Suppressor macrophage treated with lipopolysaccharide for 4 hours (primary cell): ENCODE measurements at places on chromosomes 12 and 14.
A peak's percentile ranks its signal among the peaks of the same experiment; 100 is the strongest.

DNA sequence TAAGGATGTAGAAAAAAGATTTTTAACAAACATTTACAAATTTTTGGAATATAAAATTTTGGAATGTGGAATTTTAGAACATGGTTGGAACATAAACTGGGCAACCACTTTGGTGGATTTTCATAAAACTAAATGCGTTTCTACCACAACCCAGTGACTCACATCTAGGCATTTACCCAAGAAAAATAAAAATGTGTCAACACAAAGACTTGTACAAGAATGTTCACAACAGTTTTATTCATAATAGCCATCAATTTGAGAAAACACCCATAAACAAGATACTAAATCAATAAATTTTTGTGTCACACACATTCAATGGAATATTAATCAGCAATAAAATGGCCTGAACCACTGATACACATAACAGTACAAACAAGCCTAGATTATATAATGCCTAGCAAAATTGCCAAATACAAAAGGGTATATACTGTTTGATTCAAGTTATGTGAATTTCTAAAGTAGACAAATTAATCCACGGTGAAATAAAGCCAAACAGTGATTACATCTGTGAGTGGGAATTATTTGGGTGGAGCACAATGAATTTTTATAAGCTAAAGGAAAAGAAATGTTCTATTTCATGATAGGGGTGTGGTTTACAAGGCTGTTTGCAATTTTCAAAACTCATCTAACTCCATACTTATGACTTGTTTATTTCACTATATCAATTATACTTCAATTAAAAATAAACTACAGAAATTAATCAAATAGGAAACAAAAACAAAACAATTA lies 415.2 kb upstream of the OR4E1 start:
- no peak for DNase-seq

DNA sequence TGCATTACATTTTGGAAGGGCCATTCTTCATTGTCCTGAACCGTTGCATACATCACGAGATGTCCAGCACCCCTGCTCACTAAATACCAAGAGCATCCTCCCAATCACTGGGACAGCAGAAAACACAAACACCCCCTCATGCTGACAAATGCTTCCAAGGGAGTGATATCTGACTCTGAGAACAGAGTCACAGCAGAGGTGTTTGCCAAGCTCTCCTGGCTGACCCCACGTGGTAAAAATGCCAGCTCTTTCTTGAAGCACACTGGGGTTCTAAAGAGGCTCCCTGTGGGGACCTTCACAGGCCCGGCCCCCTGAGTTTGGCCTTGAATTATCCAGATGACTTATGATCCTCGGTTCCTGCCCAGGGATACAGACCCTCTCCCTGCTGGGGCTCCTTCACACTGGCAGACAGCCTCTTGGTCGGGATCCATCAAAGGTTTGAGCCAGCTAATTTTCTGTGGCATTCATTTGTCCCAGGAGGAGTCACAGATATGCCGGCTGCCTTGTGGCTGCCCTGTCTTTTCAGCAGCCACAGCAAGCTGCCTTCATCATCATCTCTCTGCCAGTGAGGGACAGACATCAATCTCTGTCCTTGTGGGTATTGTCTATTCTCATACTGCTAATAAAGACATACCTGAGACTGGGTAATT lies 43.1 kb upstream of the PSMC1 start:
- no peak for DNase-seq

- DNase-seq: no peak
Observed at GRCh38 chr14:76293221-76293620, 82.7 kb upstream of the ESRRB start.

DNA sequence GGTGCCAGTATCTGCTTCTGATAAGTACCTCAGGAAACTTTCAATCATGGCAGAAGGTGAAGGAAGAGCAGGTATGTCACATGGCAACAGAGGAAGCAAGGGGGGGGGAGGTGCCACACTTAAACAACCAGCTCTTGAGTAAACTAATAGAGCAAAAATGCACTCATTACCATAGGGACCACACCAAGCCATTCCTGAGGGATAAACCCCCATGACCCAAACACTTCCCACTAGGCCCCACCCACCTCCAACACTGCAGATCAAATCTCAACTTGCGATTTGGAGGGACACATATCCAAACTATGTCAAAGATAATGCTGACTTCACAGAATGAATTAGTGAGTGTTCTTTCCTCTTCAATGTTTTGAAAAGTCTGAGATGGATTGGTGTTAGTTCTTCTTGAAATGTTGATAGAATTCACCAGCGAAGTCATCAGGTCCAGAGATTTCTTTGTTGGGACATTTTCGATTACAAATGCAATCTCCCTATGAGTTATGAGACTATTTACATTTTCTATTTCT lies 16.6 kb downstream of the TFCP2 start:
- no peak for DNase-seq

- peak; percentile 72 for DNase-seq
Observed at GRCh38 chr12:15522574-15523187, 200.4 kb downstream of the PTPRO start.

GRCh38 chr12:19689801-19690472 lies 250.6 kb downstream of the AEBP2 start:
- no peak for DNase-seq

GRCh38 chr14:83300476-83301064 lies 1766.9 kb upstream of the SEL1L start:
- DNase-seq: peak; percentile 29

DNA sequence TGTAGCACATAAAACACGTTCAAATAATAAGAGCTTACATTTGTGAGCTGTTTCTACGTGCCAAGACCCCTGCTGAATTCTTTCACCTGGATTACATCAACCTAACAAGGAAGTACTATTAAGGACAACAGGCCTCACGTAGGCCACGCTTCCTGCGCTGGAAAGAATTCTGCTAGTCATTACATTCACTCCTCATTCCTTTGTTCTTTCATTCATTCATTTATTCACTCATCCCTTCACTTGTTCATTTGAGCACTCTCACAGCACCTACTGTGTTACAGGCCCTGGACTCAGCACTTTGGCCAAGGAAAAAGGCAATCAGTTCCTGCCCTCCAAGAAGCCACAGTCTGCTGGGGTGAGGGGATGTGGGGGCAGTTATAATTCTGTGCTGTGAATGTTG lies 28.2 kb downstream of the TESC start:
- no peak for DNase-seq

DNA sequence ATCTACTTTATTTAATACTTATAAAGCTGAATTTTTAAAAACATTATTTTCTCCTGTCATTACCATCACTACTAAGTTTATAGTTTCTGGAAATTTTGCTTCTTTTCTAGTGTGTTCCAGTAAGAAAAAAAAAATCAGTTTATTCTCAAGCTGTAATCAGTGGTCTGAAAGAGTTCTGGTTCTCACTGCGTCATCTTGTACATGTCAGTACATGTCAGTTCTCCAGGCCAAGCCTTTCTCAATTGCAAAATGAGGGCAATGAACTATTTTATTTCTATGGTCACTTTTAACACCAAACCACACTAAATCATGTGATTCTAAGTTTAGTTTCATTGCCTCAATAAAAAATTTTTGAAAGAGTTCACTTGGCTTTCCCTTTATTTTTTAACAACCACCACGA lies 468.9 kb upstream of the LRFN5 start:
- DNase-seq: no peak

GRCh38 chr12:57142121-57142520 lies 5.3 kb downstream of the LRP1-AS start:
- no peak for DNase-seq

- DNase-seq: no peak
Observed at GRCh38 chr12:104704224-104704779, 247.6 kb downstream of the CHST11 start.

DNA sequence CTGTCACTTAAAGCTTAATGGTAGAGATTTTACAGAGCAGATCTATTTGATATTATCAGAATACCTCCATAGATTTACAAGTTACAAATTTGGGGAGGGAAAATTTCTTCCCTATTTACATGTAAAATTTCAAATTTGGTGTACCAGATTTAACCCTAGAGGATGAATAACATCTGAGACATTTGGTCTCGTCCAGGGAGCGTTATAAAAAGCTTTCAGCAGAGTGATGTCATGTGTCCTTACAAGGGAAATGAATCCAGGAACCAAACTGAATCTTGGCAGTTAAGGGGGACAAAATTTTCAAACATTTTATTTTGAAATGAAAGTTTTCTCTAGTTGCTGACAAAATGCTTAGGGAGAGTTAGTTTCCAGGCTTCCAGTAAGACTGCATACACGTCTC lies 4.5 kb upstream of the CDK17 start:
- peak; percentile 40 for DNase-seq

DNA sequence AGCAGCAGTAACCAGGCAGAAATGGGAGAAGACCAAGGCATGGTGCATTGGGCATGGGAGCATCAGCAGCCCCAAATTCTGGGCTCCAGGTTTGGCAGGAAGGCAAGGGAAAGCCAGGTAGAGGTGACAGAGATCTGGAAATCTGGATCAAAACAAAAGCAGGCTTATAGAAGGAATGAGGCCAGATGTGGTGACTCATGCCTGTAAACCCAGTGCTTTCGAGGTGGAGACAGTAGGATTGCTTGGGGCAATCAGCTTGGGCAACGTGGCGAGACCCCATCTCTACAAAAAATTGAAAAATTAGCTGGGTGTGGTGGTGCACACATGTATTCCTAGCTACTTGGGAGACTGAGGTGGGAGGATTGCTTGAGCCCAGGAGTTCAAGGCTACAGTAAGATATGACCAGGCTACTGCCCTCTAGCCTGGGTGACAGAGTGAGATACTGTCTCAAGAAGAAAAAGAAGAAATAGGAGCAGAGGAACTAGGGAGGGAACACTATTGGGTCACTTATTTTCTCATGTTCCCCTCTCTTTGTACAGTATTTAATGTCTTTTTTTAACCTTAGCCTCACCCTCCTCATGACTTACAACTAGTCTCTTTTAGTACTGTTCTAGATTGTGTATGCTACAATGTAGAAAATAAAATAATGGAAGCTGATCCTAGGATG lies 25.1 kb downstream of the SLC4A8 start:
- DNase-seq: no peak

- DNase-seq: no peak
Observed at GRCh38 chr12:82886671-82887340, 200.1 kb downstream of the TMTC2 start.

DNA sequence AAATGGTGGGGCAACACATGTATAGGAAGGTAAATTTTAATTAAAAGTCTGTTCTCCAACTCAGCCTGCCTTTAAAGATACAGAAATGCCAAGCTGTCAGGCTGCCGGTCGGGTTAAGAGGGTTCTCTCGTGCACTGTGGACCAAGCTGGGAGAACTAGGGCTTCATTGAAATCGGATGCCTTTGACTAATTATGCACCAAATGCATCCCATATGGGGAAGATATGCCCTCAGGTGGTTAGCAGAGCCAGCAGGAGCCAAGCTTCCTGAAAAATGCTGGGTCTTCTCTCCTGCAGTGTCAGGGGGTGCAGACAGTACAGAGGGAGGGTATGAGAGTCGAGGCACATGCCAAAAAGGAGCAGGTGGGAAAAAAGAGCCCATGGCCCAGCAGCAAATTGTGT lies 236.1 kb downstream of the CACNA1C start:
- no peak for DNase-seq

- no peak for DNase-seq
Observed at GRCh38 chr14:103935102-103935501, 6.8 kb downstream of the TDRD9 start.

DNA sequence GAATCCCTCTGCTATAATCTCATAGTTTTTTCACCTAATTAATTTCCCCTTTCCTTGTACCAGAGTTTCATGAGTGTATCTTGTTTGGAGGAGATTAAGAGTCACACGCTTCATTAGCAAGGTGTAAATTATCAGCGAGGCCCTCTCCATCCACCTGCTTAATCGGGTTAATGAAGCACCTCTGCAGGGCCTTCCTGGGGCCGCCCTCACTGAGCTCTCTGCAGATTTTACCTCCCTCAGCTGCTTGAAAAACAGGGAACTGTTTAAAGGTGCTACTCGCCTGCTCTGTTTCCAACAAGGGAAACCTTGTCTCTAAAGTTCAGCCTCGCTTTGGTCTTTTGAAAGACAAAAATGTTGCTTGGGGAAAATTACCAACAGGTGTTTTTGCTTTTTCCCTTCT lies 35.8 kb downstream of the OTX2 start:
- DNase-seq: no peak

- no peak for DNase-seq
Observed at GRCh38 chr12:99390707-99391106, 256.8 kb upstream of the GARIN6 start.

- DNase-seq: peak; percentile 60
Observed at GRCh38 chr14:101705733-101706508, 55.6 kb upstream of the PPP2R5C start.

DNA sequence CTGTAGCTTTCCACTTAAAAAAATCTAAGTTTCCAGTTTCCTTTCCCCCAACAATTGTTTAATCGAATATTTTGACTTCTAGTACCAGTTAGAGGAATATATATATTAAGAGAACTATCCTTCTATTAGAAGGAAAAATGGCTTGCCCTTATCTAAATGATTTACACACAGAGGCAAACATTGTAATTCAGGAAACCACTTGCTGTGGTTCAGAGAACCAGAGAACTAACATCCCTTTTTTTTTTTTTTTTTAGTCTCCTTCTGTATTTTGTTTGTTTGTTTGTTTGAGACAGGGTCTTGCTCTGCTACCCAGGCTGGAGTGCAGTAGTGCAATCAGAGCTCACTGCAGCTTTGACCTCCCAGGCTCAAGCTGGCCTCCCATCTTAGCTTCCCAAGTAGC lies 746.6 kb downstream of the VRK1 start:
- DNase-seq: peak; percentile 15

DNA sequence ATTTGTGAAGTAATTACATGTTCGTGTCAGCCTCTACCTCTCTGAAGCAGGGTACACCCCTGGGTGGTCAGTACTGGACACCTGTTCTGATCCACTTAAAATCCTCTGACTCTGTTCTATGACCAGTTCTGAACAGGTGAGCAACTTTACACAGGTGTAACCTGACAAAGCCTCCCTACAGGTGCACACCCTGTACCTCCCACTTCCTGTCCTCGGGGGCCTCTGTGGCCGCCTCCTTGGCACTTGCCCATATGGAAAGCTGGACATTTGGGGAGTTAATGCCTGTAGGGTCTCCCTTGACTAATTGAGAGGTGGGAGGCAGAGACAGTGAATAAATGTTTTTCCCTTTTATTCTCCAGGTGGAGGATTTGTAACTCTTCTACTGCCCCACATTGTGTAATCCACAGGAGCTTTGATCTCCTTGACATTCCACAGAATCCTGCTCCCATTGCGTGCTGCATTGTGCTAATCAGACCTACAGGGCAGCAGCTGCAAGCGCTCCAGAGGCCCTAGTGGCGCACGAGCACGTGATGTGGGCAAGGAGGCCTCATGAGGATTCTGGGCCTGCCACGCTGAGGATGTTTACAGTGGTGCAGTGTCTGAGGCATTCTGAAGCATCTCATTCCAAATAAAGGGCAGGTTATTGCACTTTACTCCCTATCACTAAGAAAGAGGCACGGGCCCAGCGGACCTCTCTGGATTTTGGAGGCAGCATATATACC lies 45.8 kb upstream of the BATF start:
- DNase-seq: no peak

DNA sequence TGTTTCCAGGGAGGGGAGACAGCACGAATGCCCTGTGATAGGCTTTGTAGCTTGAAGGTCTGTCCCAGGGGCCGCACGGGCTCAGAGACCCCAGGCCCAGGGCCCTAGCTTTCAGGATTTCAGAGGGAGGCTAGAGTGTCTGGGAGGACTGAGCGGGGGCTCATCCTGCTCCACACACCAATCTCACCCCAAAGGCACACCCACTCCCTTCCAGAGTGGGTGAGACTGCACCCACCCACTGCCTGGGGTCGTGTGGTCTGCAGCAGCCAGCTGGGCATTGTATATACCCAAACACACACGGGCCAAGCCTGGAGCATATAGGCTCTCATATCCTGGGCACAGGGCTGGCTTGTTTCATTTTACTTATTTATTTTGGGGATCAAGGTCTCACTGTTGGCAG lies 5.8 kb upstream of the SLC25A47 start:
- no peak for DNase-seq
